ENCODE measurements at places on chromosomes 11 and 22.

- DNase-seq: no peak
Observed at GRCh38 chr11:66543263-66544107, 2.4 kb downstream of the ZDHHC24 start.

- DNase-seq: no peak
Observed at GRCh38 chr11:34002420-34002819, 49.1 kb upstream of the CAPRIN1 start.

- DNase-seq: no peak
Observed at GRCh38 chr11:66879583-66879982, 22.7 kb downstream of the LRFN4 start.

GRCh38 chr11:86620891-86621521, 51.4 kb downstream of the ME3 start:
- DNase-seq: no peak

DNA sequence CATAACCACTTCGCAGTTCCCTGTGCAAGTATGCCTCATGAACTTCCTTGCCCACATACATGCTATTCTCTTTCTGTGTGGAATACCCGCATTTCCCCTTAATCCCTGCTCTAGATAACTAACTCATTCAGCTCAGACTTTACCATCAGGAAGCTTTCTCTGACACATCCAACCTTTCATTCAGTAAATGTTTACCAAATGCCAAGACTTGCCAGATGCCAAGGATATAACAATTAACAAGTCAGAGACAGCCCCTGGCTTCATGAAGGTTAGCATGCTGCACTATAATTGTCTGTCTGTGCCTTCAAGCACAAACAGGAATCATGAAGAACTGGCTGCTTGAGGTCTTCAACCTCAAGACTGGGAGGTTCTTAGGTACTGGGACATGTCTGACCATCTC, 71.2 kb upstream of the GDPD4 start:
- DNase-seq: no peak

- no peak for DNase-seq
Observed at GRCh38 chr11:36381015-36381360, 84.9 kb downstream of the PRR5L start.

GRCh38 chr22:31870890-31871289, 73.4 kb upstream of the YWHAH start:
- no peak for DNase-seq

DNA sequence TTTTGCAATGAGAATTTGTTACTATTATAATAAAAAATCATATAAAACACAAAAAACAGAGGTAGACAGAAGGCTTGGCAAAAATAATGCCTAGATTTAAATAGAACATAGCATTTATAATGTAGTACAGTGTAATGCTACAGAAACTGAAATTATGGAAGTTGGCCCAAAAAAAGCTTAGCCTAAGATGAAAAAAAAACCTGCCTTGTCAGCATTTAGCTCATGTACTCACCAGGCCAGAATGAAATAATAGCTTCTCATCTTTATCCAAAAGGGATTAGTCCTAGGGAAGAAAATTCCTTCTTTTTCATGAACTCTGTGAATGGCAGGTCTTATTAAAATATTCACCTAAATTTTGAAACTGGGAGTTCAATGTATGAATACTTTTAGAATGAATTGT, 951.1 kb downstream of the LRRC4C start:
- no peak for DNase-seq

- no peak for DNase-seq
Observed at GRCh38 chr11:110286298-110287040, 9.9 kb downstream of the RDX start.

DNA sequence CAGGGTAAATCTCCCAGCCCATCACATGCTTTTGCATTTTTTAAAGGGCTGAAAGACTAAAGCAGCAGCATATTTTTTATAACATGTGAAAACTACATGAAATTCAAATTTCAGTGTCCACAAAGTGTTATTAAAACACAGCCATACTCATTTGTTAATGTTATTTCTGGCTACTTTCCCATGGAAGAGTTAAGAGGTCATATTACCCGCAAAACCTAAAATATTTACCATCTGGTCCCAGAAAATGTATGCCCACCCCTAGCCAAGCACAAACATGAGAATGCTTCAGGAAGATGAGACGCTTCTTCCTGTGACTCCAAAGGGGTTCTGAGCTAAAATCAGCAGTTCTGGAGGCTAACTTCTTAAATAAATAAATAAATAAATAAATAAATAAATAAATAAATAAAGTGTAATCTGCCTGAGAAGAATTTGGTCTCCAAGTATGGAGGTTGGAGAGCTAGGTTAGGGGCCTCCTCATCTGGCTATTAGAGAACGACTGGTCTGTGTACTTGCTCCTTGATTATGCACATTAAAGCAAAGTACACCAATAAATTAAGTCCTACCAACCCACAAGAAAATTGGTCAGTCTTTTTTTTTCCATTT, 9.7 kb downstream of the IMMP1L start:
- DNase-seq: no peak

GRCh38 chr11:97269527-97269926, 879.7 kb downstream of the JRKL start:
- DNase-seq: no peak

- DNase-seq: no peak
Observed at GRCh38 chr22:40628354-40629042, 8.0 kb downstream of the MRTFA start.

DNA sequence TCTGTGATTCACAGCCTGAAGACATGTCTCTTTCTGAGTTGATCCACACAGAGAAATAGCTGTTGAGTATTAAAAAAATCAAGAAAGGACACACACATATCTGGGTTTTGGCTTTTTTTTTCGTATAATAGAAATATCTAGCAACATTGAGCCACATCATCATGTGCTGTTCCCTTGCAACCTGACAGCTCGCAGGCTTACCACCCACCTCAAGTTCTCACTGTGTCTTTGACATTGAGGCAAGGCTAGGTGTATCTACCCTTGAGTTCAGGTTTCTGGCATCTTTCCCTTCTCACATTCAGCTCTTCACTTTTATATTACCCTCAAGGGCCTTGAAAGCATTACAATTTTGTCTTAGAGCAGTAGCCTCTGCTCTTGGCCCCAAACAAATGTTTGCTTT, 490.3 kb upstream of the KIRREL3 start:
- no peak for DNase-seq

DNA sequence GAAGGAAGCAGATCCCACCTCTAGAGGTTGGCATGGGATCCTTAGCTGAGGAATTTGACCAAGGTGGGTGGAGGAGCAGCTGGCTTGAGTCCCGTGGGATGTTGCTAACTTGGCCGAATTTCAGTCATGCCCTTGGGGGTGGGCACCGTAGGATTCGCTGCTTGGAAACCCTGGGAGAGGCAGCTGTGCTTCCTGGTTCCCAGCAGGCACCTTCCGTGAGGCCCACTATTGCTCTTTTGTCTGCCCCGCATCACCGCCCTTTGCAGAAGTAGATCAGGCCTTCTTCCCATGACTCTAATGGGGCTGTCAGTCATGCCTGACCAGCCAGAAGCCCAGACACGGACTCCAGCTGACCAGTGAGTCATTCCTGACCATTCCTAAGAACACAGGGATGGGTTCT, 292.3 kb upstream of the SYN3 start:
- DNase-seq: no peak

- DNase-seq: no peak
Observed at GRCh38 chr11:70501051-70501901, 102.9 kb downstream of the CTTN start.

- no peak for DNase-seq
Observed at GRCh38 chr22:38315823-38316363, 1.3 kb downstream of the CSNK1E start.

DNA sequence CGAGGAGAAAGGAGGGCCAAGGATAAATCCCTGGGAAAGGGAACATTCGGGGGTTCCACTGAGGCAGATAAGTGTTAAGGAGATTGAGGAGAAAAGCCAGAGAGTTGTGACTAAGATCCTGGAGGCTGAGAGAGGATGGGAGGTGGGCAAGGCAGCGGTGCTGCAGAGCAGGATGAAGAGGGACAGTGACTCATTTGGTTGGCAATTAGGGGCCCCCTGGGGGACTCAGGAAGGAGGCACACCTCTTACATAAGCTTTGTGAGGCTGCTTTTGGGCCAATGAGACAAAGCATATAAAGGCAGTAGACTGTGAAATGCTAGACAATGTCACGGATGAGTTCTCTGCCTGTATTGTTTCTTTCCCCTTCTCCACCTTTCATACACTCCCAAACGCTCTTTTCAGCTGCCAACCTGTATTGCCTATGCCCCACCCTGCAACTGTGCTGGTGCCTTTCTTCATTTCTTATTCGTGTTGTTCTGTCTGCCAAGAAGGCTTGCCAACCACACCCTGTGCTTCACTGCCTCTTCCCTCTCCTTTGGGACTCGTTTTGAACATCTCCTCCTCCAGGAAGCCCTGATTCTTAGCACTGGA, 246.8 kb upstream of the KIRREL3 start:
- no peak for DNase-seq

Measured in stimulated activated CD8-positive, alpha-beta memory T cell treated with anti-CD3 and anti-CD28 coated beads, Interleukin-4, amount 100 ng/mL, for 4 hours (primary cell).